ENCODE measurements at places on chromosomes 5 and 9.

- no peak for DNase-seq
Observed at GRCh38 chr5:18546591-18546990, 912.3 kb downstream of the TAF11L14 start.

DNA sequence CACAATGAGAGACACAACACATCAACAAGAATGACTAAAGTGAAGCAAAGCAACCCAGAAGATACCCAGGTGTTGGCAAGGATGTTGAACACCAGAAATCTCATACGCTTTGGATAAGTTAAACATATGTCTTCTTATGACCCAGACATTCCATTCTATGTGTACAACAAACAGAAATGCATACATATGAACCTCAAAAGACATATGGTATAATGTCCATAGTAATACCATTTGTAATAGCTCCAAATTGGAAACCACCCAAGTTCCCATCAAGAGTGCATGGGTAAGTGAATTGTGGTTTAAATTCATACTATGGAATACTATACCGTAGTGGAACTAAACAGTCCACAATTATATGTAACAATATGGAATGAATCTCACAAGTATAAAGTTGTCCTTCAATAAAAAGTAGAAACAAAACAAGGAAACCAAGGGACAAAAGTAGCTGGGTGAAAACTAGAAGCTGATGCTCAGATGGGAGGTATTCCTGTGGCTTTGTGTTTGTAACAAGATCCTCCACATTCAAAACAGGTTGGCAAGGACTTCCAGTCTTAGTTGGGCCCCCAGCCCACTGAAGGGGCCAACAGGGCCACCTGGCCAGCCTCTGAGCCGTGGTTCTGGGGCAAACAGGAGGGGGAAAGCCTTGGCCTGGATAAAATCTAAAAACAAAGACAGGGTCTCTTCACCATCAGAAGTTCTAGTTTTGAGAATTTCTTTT lies 171.8 kb upstream of the PITX1 start:
- peak; percentile 45 for DNase-seq

GRCh38 chr5:139315056-139315615 lies 21.6 kb downstream of the MATR3 start:
- no peak for DNase-seq

GRCh38 chr5:118430076-118430475 lies 558.3 kb downstream of the DTWD2 start:
- no peak for DNase-seq

GRCh38 chr9:128937310-128938165 lies 9.9 kb downstream of the DOLK start:
- no peak for DNase-seq

DNA sequence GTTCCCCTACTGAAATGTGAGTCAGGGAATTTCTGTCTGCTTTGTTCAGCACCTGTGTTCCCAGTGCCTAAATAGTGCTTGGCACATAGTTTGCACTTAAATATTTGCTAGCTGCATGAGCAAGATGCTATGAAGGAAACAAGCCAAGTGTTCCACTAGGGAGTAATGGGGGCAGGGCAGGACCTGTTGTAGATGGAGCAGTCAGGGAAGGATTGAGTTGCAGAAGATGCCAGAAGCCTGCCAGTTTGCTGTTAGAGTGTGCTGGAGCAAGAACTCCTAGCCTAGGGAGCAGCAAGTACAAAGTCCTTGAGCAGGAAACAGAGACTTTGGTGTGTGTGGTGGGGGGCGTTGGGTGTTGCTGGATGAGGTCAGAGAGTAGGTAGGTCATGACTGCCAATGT lies 87.5 kb downstream of the DAB2IP start:
- no peak for DNase-seq

DNA sequence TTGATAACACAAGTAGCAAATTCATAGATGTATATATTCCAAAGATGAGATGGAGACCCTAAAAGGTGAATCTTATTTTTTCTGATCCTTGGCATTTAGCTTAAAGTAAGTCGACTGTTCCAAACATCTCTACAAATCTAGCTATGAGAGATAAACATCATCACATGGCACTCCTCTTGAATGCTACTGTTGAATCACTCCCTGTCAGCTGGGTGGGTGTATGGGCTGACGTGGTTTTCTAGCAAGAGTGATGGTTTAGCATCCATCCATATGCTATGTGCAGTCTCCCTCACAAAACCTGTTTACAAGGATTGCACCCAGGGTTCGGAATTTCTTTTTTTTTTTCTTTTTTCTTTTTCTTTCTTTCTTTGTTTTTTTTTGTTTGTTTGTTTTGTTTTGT lies 13.8 kb downstream of the ACO1 start:
- peak; percentile 61 for DNase-seq

- no peak for DNase-seq
Observed at GRCh38 chr5:95043648-95044047, 241.2 kb downstream of the MCTP1 start.

DNA sequence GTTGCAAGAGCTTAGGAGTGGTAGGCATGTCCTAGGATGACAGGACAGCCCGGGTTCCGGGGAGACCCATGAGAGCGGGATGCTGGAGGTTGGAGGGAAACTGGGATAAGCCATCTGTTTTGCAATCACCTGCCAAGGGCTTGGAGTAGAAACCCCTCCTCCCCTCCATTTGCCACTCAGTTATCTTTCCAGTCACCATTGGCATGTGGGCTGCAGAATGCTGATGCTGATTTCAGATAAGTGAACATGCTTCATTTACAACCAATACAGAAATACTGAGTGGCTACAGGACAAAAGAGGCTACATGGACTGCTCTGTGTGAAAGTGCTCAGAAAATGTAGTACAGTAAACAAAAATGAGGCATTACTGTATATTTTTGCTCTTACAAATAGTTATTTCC lies 93.4 kb upstream of the KIF2A start:
- DNase-seq: no peak

GRCh38 chr9:98455256-98456155 lies 200.1 kb upstream of the TBC1D2 start:
- DNase-seq: peak; percentile 81

- DNase-seq: no peak
Observed at GRCh38 chr5:39466846-39467245, 42.1 kb upstream of the DAB2 start.

DNA sequence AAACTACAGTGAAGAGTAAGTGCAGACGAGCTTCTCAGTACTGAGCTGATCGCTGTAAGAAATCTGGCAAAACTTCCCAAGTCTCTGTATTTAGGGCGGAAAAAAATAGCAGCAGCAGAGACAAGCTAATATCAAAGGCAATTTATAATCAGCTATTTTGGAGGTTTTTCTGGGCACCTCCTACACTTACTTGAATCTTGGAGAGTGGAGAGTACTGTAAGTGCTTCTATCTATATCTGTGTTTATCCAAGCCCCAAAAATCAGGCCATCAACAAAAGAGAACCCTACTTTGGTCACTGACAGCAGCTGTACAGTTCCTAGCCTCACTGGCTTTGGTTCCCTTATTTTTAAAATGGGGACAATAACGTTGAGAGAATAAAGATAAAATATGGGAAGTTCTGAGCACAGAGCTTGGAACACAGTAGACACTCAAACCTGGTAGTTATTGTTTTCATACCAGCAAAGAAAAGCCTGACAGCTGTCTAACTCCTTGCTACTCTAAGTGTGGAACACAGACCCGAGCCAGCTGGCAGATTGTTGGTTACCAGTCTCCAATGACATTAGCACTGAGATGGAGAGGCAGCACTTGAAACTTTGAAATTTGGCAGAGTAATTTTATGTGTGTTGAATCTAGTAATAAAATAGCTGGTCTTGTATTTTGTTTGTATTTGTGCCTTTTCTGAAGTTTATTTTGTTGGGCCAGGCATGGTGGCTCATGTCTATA lies 96.0 kb upstream of the SLC28A3 start:
- DNase-seq: no peak

DNA sequence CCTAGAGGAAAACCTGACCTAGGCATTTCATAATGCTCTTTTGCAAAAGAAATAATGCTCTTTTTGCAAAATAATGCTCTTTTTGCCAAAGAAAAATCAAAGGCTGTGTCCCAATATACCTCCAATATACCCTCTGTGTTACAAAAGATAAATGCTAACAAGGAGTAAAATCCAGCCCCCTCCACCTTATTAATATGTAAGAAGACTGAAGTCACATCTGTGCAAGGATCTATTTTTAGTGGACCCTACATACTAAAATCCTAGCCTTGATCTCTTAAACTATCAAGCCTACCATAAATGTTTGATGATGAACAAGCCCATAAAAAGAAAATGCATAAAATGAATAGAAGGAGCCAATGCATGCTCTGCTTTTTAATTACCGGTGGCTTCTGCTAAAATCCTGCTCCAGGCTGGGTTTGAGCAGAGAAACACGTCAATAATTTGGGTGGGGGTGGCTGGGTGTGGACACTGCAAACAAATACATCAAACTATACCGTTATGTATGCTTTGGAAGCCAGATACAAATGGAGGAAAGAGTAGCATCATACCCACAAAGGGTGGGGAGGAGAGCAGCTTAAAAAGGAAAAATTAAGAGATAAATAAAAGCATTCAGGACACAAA lies 131.6 kb downstream of the SEMA6A start:
- no peak for DNase-seq

DNA sequence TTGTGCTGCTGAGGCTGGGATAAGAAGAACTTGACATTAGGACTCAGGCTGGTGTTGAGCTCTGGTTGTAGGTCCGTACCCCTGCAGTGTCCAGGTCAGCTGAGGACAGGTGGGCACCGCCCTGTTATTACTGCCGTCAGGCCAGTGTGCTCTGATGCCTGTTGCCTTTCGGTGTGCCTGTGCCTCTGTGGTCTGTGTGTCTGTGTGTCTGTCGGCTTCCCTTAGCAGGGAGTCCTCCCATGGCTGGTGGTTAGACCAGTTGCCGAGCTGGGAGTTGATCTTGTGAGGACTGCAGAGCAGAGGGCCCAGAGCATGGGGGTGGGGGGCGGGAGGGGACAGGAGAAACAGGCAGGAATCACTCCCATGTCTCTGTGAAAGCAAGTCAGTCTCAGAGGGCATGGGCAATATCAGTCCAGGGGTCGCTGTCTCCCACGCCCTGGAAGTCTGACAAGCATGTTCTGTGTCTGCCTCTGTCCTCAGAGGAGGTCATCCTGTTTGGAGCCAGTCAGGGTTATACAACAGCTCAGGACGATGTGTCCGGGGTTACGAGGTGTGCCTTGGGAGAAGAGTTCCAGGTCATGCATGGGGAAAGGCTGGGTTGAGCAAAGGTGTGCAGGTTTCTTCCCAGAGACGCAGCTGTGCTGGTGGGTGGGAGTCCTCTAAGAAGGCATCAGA lies 67.3 kb upstream of the GARNL3 start:
- DNase-seq: no peak

DNA sequence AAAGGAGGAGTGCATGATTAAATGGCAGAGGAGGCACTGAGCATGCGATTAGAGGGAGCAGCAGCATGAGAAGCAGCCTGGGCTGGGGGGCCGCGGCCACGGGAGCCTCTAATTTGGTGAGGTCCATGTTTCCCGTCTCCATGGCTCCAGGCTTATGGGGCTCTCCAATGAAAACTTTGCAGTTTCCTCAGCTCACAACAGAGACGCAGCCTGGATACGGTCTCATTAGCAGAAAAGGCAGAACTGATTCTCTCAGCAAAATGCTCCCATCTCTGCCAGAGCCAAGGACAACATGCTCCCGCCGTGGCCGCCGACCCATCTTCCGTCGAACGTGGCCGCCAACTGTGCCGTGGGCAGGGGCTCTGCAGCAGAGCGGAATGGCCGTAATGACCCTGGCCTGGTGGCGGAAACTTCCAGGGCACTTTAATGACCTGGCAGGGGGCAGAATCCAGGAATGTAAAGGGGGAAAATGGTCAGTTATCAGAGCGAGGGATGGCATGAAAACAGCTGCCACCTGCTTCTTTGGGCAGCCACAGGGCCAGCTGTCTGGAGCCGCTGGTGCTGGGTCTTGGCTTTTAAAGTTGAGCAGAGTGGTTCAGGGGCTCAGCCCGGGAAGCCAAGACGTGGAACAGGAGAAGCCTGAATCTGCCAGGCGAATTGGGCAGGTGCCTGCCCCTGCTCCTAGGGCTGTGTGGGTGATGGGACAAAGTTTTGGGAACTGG lies 76.5 kb downstream of the COL5A1 start:
- no peak for DNase-seq

GRCh38 chr9:131436865-131437271 lies 43.0 kb downstream of the PRRC2B start:
- DNase-seq: no peak

- DNase-seq: no peak
Observed at GRCh38 chr5:164860896-164861295, 1355.5 kb downstream of the MAT2B start.

GRCh38 chr9:116951588-116952435 lies 264.7 kb downstream of the TRIM32 start:
- DNase-seq: peak; percentile 96

GRCh38 chr5:142437563-142437962 lies 112.7 kb upstream of the SPRY4 start:
- DNase-seq: no peak

GRCh38 chr9:36165826-36166167 lies 3.4 kb upstream of the CCIN start:
- peak; percentile 34 for DNase-seq

Data from EL (cell line).